ENCODE measurements at places on chromosomes 13 and 19.

- no peak for DNase-seq
Observed at GRCh38 chr19:28737021-28737895, 475.7 kb downstream of the UQCRFS1 start.

DNA sequence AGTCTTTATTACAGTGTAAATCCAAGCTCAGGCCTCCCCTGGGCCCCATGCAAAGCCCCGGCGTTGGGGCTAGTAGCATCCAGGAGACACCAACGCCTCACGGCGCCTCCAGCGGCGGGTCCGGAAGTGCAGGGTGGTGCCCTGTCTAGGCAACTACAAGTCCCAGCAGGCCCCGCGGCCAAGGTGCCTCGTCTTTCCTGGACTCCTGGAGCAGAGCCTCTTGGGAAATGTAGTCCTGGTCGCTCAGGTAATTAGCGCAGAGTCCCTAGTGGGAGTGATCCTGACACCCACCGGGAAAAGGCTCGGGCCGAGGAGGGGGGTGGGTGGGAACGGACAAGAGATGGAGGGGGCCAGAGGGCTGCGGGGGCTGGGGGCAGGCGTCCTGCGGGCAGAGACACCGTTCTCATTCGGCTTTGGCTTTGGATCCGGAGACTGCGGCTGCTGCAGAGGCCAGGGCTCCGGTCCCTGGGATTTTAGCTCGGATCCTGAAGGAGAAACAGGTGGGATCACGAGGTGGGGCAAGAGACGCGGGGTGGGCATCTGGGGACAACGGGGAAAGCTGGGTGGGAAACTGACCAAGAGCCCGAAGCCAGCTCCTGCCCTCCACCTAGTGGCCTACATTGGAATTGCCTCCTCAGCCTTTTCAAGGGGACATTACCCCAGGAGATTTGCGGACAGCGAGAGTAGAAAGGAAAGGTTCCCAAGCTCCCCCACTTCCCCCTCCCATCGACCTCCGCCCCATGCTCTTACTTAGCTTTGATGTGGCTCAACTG is 11.4 kb downstream of the RTN2 start:
- DNase-seq = peak; percentile 86

- peak; percentile 99 for DNase-seq
Observed at GRCh38 chr19:48637449-48637947, 319 bp upstream of the DBP start.

DNA sequence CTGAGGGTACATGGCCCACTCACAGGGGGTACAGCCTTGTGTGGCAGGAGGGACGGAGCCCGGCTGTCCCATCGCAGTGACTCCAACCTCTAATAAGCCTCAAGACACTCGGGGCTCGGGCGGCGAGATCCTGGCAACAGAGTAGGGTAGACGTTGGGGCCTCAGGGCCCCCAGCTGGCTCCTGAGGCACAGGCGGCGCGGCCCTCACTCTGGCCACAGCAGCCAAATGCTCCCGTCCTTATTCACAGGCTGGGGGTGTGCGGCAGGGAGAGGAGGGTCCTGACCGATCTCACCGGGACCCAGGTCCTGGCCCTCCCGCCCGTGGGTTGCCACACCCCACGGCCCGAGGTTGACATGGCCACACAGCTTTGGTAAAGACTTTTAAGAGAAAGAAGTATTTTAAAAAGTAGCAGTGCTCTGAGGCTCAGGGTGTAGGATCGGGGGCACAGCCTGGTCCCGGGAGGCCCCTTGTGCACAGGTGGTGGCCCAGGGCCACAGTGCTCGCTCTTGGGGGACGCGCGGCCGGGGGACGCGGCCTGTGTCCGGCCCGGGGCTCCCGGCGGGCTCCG is 7.6 kb downstream of the SLC39A3 start:
- no peak for DNase-seq

DNA sequence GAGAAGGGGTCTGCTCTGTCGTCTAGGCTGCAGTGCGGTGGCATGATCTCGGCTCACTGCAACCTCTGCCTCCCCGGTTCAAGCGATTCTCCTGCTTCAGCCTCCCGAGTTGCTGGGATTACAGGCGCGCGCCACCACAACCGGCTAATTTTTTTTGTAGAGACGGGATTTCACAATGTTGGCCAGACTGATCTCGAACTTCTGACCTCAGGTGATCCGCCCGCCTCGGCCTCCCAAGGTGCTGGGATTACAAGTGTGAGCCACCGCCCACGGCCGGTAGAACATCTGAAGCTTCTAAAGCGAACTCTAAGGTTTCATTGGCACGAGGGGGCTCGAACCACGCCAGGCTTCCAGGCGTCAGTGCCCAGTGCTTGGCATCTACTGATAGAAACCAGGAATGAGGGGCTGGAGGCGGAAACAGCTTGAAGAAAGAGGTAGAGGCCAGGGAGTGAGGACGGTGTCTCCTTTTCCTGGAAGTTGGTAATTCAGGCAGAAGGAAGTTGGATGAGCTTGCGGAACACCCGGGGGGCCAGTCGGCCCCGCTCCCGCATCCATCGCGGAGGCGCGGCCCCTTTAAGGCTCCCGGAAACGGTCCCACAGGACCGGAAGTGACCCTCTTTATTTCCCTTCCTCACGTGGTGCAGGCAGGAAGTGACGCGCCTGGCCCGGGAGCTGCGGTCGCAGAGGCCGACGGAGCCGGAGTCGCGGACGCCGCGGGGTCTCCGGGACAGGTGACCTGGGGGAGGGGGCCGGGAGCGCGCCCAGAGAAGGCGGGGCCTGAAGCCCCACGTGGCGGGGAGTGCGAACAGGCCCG is at the start of gene CCDC9:
CCDC9 (plus strand) TSS at position 647 of the 814 bp plus-strand sequence. CDS start 1,876 bp downstream, outside the sequence.
- no peak for DNase-seq

DNA sequence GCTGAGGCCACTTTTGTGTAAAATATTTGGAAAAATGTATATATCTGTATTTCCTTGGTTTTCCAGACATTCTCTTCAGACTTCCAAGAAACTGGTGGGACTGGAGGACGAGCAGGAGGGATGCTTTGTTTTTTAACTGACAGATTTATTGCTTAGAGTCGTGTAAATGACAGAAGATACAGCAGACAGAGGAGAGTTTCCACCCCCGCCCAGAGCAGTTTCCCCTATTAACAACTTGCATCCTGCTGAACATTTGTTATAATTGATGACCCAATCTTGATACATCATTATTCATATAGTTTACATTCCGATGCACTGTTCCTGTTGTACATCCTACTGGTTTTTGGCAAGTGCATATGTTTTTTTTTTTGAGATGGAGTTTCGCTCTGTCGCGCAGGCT is 7.1 kb upstream of the DOCK6 start:
- no peak for DNase-seq

- DNase-seq = no peak
Observed at GRCh38 chr19:31943191-31943661, 402.2 kb upstream of the ZNF507 start.

DNA sequence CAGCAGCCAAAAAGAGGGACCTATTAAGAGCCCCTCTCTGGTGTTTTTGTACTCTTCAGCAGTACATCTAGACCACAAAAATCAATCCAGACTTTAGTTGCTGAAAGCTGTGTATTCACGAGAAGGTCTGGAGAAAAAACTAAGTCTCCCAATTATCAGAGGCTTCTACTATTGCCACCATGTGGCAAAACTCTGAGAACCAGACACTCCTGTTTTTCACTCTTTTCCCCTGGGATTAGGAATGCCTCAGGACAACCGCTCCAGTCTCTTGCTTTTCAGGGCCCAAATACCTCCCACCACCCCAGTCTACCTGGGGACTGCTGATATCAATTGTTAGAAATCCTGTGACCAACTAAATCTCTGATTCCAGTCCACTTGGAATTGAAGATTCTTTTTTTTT is 30.1 kb upstream of the OBI1 start:
- no peak for DNase-seq

DNA sequence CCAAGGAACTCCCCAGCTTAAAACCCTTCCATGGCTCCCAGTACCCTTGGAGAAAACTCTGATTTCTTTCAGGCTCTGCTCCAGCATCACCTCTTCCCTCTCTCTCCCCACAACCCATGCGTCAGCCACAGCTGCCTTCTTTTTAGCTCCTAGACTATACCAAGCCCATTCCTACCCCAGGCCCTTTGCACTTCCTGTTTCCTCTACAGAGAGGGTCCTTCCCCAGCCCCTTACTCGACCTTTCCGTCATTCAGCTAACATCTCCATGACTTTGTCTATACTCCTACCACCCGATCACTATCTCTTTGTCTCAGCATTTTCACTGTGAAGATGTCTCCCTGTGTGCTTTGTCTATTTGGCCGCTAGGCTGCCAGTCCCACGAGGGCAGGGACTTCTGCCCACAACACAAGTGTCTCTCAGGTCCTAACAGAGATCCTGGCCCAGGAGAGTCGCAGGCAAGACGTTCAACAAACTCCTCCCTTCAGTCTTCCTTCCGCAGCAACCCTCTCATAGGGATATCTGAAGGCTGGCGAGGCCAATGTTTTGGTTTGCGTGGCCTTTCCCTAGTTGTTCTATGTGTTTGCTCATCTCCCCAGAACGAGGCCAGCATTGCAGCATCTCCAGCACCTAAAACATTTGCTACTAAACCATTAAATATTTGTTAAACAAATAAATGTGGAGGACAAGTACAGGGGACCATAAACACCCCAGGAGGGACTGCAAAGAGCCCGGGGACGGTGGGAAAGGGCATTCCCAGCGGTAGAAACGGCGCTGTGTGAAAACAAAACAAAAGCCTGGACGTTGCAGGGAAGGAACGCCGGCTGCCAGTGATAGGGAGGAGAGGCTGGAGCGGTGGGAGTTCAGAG is 816 bp downstream of the CCNP start:
- no peak for DNase-seq

GRCh38 chr13:47170971-47171370 is 274.1 kb upstream of the HTR2A start:
- DNase-seq = no peak

- no peak for DNase-seq
Observed at GRCh38 chr19:48543121-48543710, 8.8 kb upstream of the SULT2B1 start.

- DNase-seq = no peak
Observed at GRCh38 chr19:55189403-55189835, 9.3 kb upstream of the SYT5 start.

- DNase-seq = no peak
Observed at GRCh38 chr13:85186356-85187045, 612.7 kb downstream of the SLITRK6 start.

DNA sequence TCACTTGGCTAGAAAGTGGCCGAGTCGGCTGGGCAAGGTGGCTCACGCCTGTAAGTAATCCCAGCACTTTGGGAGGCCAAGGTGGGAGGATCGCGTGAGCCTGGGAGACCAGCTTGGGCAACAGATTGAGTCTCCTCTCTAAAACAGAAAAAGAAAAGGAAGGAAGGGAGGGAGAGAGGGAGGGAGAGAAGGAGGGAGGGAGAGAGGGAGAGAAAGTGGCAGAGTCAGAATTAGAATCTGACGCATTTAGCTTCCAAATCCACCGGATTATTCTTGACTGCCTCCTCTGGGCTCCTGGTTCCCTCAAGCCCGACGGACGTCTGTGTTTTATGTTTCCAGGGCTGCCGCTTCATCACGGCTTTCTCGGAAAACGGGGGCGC is 22.5 kb downstream of the LRFN3 start:
- no peak for DNase-seq

GRCh38 chr19:21022996-21023395 is 2.5 kb downstream of the ZNF430 start:
- DNase-seq = no peak

DNA sequence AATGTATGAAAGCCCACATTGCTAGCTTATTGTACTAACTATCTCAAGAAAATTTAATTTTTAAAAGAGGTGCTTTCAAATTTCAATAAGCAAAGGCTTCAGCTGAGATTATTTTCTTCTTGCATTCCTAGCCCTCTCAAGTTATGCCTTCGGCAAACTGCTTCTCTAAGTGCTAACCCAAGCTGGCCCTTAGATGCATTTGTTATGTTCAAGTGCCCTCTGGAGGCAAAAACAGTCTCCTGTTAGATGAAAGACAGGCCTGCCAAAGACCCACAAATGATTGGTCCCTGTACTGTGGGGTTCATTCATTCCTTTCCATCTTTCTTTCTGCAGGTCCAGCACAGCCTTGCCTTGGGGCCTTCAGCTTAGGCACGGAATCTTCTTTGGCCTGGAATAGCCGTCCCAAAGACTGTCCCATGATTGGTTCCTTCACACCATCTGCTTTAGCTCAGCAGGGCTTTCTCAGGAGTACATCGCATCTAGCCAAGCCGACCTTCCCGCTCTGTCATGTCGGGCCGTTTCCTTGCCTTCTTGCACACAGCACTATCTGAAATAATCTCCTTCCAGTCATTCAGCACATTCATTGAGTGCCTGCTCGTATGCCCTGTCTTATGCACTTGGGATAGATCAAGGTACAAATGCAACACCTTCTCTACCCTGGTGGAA is 26.4 kb upstream of the TPTE2 start:
- DNase-seq = no peak

- no peak for DNase-seq
Observed at GRCh38 chr13:74895042-74895796, 586.8 kb downstream of the TBC1D4 start.

GRCh38 chr19:38229585-38230073 is 5.6 kb upstream of the DPF1 start:
- no peak for DNase-seq

DNA sequence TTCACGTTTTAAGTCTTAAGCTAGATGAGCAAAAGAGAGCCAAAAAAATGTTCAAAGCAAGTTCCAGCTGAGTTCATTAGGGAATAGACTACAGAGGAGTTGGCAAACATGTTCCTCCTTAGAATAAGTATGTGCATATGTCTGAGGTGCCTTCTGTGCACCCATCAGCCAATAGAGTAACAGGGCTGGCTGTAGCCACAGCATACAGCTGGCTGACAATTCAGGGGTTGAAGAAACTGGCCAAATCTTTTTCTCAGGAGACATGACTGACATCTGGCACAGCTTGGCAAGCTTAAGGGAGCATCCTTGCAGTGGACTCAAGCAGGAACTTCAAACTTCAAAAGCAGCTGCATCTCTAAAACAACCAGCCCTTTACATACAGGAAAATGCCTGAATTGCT is 414.8 kb upstream of the PCDH20 start:
- no peak for DNase-seq

DNA sequence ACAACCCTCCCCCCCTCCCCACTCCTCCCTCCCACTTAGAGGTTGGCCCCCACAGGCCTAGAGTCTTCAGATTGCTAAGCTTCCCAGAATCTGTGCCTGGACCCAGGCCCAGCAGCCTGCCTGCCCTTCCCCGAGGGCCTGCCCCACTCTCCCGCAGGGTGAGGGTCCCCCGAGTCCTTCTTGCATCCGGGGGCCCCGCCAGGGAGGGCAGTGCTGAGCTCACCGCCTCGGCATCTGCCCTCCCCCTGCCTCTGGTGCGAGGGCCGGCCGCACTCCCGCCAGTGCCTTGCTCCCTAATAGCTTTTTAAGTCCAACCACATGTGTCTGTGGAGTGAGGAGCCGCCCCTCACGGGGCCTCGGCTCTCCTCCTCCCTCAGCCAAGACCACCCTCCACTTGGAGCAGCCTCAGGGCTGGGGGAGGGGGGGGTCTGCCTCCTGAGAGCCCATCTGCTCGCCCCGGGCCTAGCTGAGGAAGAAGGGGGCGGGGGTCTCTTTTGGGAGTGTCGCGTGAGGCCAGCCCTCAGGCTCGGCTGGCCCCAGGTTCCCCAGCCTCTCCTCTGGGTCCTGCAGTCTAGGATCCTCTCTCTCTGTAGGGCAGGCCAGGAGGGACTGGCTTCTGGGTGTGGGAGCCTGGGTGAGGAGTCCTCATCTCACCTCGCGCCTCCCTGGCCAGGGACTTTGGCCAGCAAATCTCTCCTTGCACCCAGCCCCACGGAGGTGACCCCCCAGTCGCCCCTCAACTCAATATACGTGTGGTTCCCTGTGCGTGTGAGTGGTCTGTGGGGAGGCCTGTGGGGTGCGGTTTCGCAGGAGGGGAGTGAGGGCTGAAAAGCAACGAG is 47.2 kb downstream of the LYL1 start:
- no peak for DNase-seq

- no peak for DNase-seq
Observed at GRCh38 chr19:42092350-42092749, 16.4 kb downstream of the ZNF574 start.
